ENCODE measurements at places on chromosomes 4 and X. TPM values are rescaled to one million over a fixed set of nuclear protein-coding genes. Genes with fewer than 3 reads are reported as not detected.

The TCEAL9 gene
- 46.8 TPM for total RNA-seq

GRCh38 chr4:70606459-70606858 lies 14.4 kb downstream of the AMBN start:
- DNase-seq: no peak

GRCh38 chr4:89284828-89285227 lies 22.8 kb downstream of the GPRIN3 start:
- DNase-seq: no peak

- no peak for DNase-seq
Measured at GRCh38 chr4:123924536-123924935, 527.9 kb downstream of the SPRY1 start.
